ENCODE measurements at places on chromosomes 3 and 15.

GRCh38 chr3:32551087-32551486 lies 19.6 kb downstream of the DYNC1LI1 start:
- no peak for DNase-seq

DNA sequence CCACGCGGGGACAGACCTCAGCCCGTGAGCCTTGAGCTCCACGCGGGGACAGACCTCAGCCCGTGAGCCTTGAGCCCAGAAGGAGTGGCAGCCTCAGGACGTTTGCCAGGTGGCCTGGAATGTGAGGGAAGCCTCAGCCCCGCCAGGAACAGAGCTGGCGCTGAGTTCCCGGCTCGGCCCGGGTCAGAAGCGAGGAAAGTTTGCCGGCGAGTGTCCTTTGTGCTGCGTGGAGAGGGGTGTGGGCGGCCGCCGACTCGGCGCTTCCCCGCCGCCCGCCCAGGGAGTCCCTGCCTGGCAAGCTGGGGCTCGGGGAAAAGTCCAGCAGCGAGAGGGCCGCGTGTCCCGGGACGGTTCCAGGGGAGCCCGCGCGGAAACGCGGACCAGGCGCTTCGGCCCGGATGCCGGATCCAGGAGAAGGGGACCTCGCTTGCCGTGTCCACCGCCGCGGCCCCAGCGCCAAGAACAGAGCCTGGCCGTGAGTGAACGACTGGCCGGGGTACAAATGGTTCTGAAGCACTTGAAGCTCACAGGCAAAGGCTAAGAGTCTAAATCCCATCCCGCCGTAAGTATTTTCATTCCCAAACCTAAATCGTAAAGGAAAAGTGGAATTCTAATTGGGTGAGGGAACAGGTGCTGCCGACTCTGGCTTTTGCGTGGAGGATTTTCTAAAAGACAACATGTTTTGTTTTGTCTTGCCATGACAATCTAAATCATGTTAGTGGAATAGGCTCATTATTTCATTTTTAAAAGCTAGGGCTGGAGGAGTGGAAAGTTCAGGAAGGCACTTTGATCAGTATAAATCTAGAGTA lies 1.7 kb downstream of the LRRN1 start:
- DNase-seq = peak; percentile 21

- no peak for DNase-seq
Measured at GRCh38 chr3:9870978-9871377, 9.1 kb downstream of the CIDEC start.

- peak; percentile 68 for DNase-seq
Measured at GRCh38 chr3:160486459-160486869, 36.9 kb upstream of the TRIM59 start.

GRCh38 chr3:56131974-56132590 lies 336.2 kb downstream of the ERC2 start:
- DNase-seq = no peak

- no peak for DNase-seq
Measured at GRCh38 chr3:157089455-157090221, 70.3 kb downstream of the CCNL1 start.

DNA sequence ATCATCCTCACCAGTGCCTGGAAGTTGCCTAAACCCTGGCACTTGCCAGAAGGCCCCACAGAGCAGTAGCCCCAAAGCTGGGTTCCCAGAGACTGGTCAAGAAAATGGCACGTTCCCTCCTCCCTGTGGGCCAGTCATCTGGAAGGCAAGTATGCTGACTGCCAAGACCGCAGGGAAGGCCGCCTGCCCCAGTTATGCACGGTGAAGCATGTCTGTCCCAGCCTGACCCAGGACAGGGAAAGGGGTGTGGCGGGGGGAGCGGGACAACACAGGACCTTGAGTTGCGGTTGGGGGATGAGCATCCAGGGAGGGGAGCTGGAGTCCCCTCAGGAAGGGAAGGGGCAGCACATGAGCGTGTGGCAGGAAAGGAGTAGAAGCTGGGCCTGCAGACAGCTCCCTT lies 33.0 kb downstream of the RBPMS2 start:
- no peak for DNase-seq

DNA sequence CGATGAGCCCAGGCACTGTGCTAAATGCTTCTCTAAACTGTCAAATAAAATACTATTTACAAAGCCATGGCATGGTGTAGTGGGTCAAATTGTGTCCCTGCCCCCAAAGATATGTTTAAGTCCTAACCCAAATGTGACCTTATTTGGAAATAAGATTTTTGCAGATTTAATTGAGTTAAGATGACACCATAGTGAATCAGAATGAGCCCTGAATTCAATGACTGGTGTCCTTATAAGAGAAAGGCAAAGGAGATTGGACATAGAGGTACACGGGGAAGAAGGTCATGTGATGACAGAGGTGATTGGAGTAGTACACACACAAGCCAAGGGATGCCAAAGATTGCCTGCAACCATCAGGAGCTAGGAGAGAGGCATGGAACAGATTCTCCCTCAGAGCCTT lies 121.6 kb upstream of the VEPH1 start:
- DNase-seq = no peak

GRCh38 chr15:28983432-28984311 lies 97.9 kb downstream of the APBA2 start:
- DNase-seq = no peak

DNA sequence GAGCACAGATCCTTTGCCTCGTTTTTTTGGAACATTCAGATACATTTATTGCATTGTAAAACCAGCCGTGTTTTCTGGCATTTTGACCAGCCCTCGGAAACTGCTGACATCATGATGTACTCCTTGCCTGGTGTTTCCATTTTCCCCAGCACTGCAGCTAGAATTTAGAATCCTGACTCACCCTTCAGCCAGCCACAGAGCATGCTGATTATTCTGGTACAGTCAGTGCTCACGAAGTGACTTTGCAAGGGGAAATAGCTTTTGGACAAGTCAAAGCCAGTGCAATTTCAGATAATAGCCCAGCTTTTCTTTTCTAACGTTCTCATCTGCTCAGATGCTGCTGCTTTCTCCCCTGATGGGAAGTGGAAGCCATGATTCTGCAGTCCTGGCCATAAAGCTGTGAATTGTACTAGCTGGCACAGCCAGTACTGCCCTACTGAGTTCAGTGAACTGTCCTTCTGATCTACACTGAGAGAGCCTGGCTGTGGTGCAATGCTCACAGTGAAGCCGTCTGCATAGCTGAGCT lies 12.1 kb upstream of the CNBP start:
- DNase-seq = peak; percentile 84

DNA sequence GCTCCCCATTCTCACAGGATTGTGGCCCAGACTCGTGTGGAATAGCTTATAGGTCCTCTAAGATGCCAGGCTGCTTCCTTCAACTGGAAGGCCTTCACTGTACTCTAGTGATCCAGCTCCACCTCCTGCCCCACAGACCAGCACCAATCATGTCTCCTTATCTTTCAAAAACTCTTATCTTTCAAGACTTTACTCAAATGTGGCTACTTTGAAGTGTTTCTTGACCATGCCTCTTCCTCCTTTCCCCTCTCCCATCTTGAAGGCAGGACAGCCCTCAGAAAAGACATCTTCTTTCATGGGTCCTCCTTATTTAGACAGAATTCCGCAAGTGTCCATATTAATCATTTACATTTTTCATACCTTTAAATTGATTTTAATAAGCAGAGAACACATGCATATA lies 142.3 kb downstream of the CHST2 start:
- DNase-seq = no peak

- no peak for DNase-seq
Measured at GRCh38 chr3:98741121-98741716, 21.9 kb upstream of the ST3GAL6 start.

GRCh38 chr15:66766282-66767230 lies 64.5 kb downstream of the SMAD6 start:
- DNase-seq = no peak

- no peak for DNase-seq
Measured at GRCh38 chr3:112472691-112473090, 26.6 kb downstream of the BTLA start.

GRCh38 chr3:13317596-13318320 lies 102.4 kb downstream of the NUP210 start:
- no peak for DNase-seq

DNA sequence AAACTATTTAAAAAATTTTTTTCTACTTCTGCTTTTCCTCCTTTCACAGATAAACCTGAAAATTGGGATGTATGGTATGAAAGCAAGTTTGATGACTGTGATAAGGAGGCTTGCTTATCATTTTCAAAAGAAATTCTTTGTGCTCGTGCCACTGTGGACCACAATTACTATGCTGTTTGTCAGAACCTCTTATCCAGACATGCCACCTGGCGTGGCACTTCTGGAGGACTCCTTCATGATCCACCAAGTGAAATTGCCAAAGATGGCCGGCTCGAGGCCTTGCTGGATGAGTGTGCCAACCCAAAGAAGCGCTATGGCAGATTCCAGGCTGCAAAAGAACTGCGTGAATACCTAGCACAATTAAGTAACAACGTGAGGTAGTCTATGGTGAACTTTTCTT lies 17.8 kb downstream of the DIPK2A start:
- no peak for DNase-seq

GRCh38 chr3:160169139-160169976 lies 55.9 kb upstream of the C3orf80 start:
- DNase-seq = no peak

- DNase-seq = no peak
Measured at GRCh38 chr15:30954674-30955073, 36.8 kb downstream of the MTMR10 start.

- no peak for DNase-seq
Measured at GRCh38 chr3:64176461-64176996, 48.7 kb downstream of the PRICKLE2 start.

DNA sequence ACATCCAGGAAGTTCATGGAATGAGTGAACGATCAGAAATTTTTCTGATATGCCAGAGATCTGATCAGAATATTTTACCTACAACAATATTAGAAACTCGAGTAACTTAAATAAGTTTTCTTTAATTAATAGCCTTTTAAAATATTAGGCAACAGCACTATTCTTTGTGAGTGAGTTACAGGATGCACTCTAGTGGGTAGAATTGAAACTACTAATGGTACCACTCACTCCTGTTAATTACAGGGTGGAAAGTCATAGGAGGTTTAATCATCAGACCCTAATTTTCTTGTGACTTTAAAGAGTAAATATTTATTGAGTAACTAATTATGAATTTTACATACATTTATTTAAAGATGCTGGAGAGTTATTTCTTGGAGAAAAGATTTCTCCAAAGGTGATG lies 217.3 kb downstream of the CACNA2D3 start:
- DNase-seq = no peak

DNA sequence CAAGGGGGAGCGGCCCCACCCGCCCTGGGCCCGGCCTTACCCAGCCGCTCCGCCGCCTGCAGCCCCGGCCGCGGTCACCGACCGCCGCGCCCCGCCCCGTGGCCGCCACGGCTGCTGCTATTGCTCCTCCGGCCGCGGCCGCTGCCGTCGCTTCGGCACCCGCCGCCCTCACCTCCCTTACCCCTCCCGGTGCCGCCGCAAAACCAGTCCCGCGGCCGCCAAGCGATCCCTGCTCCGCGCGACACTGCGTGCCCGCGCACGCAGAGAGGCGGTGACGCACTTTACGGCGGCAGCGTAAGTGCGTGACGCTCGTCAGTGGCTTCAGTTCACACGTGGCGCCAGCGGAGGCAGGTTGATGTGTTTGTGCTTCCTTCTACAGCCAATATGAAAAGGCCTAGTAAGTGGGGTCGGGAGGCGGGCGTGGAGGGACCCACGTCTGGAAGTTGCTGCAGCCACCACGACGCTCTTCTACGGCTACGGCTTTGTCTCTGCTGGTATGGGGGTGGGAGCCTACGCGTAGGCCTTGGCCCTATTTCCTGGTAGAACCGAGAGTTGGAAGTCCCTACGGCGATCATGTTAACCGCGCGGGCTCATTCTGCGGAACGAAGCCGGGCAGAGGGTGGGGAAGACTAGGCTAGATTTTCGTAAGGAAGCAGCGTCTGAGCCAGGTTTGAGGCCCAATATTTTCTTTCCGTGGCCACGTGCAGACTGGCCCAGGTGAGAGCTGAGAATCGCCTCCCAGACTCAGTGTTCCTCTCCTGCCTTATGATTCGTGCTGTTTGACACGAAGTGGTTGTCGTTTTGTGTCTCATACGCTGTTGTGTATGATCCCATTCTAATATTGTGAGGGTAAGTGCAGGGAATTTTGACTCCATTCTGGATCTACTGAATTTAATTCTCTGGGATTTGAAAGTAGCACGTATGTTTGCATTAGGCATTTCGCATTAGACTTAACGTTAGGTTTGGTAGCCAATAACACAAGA lies at the start of the genes GNL3 and PBRM1:
GNL3 (plus strand) TSS at position 324 of the 983 bp plus-strand sequence; CDS start at position 385, 61 bp downstream.
PBRM1 (minus strand) TSS at position 205 of the 983 bp plus-strand sequence.
- peak; percentile 94 for DNase-seq

DNA sequence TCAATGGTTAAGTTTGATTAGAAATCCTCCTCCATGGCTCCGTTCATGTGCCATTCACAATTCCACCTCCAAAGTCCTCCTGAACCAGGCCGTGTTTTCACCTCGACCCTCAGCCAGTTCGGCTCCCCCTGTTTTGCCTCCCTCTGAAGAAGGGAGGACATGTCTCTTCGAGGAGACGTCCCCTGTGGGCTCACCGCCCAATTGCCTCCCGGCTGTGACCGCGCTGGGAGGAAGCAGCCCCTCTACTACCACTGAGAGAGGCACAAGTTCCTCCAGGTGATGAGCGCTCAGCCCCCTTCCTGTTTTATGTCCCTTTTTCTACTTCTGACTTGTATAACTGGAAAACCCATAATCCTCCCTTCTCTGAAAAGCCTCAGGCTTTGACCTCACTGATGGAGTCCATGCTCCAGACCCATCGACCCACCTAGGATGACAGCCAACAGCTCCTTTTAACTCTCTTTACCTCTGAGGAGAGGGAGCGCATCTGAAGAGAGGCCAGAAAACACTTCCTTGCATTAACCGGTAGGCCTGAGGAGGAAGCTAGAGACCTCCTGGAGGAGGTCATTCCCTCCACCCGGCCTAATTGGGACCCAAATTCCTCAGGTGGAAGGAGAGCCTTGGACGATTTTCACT lies 4.7 kb downstream of the DET1 start:
- DNase-seq = no peak

GRCh38 chr15:25710184-25710583 lies 152.9 kb downstream of the ATP10A start:
- DNase-seq = no peak

- DNase-seq = peak; percentile 39
Measured at GRCh38 chr15:38389924-38390542, 63.9 kb upstream of the FAM98B start.

GRCh38 chr15:80944818-80945217 lies 44.8 kb downstream of the MESD start:
- DNase-seq = no peak

DNA sequence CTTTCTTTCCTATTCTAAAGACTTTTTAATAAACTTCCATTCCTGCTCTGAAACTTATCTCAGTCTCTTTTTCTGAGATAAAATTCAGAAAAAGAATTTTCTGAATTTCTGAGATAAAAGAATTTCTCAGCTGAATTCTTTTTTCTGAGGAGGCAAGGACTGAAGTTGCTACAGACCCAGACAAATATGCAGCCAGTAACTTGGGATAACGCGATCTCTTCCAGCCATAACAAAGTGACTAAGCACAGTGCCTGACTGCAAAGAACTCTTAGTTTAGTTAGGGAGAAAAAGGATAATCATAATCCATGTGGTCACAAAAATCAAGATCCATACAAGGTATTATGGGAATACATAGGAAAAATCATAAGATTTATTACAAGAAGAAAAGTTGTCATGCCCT lies 222.0 kb upstream of the GAP43 start:
- DNase-seq = no peak

All from globus pallidus (tissue), 1 donor.